Central memory CD8-positive, alpha-beta T cell (primary cell): ENCODE measurements at places on chromosomes 4 and X.

GRCh38 chr4:81966676-81967075 is 407.1 kb downstream of the HNRNPD start:
- DNase-seq = no peak

DNA sequence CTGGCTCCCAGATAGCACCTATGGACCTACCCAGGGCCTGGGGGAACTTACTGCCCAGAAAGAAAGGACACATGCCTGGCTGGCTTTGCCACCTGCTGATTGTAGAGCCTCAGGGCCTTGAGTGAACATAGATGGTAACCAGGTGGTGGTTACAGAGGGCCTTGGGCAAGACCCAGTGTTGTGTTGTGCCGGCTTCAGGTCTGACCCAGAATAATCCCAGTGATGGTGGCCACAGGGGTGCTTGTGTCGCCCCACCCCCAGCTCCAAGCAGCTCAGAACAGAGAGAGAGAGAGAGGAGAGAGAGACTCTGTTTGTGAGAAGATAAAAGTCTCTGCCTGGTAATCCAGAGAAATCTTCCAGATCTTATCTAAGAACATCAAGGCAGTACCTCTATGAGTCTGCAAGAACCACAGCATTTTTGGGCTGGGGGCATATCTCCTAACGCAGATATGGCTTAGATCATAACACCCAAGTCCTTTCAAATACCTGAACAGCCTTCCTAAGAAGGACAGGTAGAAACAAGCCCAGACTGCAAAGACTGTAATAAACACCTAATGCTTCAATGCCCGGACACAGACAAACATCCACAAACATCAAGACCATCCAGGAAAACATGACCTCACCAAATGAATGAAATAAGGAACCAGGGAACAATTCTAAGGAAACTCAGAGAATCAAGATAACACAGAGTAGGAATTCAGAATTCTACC is 16.3 kb upstream of the RP2 start:
- DNase-seq = no peak

DNA sequence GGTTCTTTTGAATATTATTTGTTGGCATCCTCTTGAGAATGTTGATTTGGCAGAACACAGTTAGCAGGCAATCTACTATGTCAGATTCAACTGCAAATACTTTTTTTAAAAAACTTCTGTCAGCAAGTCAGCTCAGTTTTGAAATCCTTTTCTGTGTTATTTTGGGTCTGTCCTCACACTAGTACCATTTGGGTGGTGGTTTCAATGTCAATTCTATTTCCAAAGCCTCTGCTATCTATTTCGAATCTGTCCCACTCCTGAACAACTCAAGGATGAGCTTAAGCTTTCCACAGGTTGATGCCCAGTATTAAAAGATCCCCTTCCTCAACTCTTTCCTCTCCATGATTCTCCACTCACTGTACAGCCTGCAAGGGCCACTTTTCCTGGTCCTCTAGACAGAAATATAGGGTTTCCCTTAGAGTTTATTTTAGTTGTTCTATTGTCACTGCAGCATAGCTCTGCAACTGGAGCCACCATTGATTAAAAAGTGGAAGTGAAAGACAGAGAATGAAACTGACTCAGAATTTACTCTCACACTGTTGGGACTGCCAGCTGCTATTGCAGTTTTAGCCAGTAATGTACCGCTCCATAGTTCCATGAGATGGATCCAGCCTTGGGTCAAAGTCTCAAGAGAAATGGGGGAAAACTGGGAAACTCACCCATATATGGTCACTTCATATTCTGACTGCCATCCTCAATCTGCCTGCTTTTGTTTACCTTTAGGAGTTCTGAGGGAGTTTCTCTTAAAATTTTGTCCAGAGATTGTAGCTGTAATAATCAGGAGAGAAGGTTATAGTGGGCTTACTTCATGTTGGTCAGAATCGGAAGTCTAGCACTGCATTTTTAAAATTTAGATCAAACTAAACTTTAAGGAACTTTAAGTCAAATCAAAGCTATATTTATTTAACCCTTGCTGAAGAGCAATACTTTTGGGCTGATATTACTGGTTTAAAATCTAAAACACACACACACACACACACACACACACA is 14.6 kb downstream of the HDX start:
- no peak for DNase-seq

- no peak for DNase-seq
Measured at GRCh38 chr4:104412344-104412743, 82.3 kb downstream of the CXXC4 start.

- no peak for DNase-seq
Measured at GRCh38 chr4:188246488-188246887, 107.2 kb downstream of the TRIML1 start.

DNA sequence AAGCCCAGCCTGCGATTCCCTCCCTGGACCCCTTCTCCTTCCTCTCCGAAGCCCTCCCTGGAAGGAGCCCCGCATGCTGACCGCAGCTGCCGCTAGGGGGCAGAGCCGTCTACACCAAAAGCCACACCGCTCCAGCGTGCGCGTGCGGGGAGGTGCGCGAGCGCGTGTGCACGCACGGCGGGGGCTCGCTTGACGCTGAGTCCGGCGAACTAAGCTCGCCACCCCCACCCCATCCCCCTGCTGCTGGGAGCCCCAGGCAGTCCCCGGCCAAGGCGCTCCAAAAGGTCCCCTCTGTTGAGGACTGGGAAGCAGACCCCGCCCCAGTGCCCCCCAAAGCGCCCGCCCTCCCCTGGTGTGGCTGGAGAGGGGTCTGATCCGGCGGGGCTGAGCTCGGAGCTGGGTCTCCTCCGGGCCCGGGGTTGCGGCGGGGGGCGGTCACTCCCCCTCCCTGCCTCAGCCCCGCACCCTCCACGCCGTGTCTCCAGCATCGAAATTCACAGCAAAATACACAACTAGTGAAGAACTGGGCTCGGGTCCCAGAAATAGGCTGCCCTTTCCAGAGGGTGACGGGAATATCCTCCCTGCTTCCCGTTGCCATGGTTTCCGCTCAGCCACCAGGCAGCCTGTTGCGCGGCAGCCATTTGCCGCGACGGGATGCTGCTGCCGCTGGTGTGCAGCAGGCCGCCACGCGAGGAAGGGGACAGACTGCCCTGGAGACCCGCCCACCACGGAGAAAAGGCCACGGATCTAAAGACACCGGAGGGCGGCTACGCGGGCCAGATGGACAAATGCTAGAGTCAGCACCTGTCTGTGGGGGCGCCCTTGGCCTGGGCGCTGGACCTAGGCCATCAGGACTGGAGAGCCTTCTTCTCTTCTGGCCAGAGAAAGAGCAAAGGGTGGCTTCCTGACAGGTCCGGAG is 11.2 kb upstream of the CCNQ start:
- DNase-seq = peak; percentile 56

- DNase-seq = no peak
Measured at GRCh38 chr4:15078682-15079642, 76.7 kb downstream of the CPEB2 start.

GRCh38 chrX:106919932-106920452 is at the start of gene CLDN2:
Gene CLDN2, plus strand, starts transcription at chrX:106920402. Its CDS starts 7,827 bp downstream, at chrX:106928229.
- DNase-seq = no peak

DNA sequence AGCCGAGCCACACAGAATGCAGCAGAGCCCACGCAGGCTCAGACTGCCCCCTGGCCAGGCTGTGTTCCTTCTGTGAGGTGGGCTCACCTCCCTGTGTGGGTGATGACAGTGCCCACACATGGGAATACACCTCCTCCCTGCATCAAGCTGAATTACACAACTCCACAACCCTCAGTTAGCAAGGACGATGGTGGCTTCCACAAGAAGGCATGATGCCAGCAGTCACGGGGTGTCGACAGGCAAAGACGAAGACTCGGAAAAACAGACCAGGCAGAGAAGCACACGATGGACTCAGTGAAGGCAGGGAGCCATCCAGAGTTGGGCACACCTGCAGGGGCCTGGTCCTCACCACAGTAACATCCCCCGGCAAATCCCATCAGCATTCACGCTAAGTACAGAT is 12.1 kb downstream of the LETM1 start:
- no peak for DNase-seq

- DNase-seq = no peak
Measured at GRCh38 chr4:160848901-160849760, 1314.7 kb downstream of the FSTL5 start.

DNA sequence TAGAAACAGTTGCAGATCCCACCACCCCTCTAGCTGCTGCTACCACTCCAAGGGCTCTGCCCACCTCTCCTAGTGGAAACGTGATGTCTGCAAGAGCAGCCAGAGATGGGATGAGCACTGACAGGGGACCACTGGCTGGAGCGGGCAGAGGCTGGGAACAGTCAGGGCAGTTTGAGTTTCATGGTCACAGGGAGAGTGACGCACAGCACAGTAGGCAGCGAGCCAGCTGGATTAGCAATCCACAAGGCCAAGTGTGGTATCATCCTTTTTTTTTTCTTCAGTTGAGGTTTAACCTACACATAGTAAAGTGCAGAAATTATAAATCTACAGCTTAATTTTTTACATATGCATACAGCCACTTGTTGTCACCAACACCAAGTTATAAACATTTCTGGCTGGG is 6.4 kb upstream of the SCML2 start:
- DNase-seq = no peak

DNA sequence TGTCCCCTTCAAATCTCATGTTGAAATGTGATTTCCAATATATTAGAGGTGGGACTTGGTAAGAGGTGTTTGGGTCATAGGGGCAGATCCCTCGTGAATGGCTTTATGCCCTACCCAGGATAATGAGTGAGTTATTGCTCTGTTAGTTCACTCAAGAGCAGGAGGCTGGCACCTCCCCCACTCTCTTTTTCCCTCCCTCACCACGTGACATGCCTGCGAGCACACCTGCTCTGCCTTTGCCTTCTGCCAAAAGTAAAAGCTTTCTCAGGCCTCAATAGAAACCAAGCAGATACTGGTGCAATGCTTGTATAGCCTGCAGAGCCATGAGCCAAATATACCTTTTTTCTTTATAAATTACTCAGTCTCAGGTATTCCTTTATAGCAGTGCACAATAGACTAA is 286.3 kb upstream of the UGT8 start:
- DNase-seq = no peak
